ENCODE measurements at places on chromosomes 3 and 15.
A peak's percentile ranks its signal among the peaks of the same experiment; 100 is the strongest.

DNA sequence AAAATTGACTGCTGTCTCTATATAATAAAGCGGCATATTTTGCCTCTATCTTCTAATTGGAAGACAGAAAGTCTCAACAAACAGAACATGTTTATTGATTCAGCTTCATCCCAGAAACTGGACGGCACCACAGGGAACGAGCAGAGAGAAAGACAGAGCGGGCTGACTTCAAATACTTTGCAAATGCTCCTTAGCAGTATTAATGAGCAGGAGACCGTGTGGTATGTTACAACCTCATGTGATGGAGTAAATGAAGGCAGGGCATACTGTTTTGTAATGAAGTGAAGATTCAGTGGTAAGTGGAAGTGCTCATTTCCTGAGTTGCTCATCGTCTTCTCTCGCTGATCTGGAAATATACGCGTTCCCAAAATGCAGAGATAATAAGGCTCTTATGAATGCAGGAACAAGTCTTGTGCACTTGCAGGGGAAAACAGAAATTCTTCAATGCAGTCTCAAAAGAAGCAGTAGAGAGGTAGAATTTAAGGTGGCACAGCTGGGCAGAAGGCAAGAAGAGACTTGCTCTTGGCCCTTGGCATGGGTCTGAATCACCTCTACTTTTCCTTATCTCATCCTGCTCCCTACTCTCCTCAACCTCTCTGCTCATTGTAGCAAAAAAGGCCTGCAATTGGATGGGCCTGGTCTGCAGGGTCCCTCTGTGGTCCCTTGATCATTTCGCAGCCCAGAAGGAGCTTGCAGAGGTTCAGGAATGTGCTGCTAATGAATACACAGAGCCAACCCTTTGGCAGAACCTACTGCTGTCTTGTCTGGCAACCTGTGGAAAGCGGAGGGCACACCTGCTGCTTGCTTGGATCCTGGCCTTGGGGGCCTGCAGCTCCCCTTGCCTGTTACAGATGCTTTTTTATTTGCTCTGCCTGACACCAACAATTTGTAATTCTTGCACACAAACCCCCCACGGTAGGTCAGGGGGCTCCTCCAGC lies 604.9 kb upstream of the CFAP20DC start:
- DNase-seq, result no peak

- DNase-seq, result no peak
Observed at GRCh38 chr3:119898478-119899191, 116.7 kb downstream of the NR1I2 start.

- DNase-seq, result no peak
Observed at GRCh38 chr3:114411811-114412803, 118.3 kb downstream of the TIGIT start.

GRCh38 chr3:137293086-137293485 lies 335.3 kb downstream of the IL20RB start:
- no peak for DNase-seq

GRCh38 chr3:151062611-151063010 lies 22.9 kb upstream of the MED12L start:
- no peak for DNase-seq

GRCh38 chr3:122271246-122271898 lies 53.7 kb upstream of the CSTA start:
- no peak for DNase-seq

- DNase-seq, result no peak
Observed at GRCh38 chr3:179105881-179106280, 34.3 kb upstream of the ZMAT3 start.

DNA sequence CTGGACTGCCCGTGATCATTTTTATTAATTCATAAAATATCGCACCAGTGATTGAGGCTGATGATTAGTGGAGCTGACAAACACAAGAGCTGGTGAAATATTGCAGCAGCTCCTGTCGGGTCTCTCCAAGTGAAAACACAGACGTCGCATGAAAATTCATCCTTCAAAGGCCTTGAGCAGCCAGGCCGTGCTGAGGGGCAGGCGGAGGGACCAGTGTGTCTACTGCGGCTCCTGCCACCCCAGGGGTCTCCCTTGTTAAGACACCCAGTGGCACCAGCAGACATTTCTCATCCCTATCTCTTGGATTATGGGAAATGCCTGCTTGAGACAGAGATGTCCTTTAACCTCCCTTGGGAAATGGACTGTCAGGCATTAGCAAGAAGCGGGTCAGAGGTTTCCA lies 289.4 kb upstream of the TLE3 start:
- DNase-seq, result peak; percentile 85

DNA sequence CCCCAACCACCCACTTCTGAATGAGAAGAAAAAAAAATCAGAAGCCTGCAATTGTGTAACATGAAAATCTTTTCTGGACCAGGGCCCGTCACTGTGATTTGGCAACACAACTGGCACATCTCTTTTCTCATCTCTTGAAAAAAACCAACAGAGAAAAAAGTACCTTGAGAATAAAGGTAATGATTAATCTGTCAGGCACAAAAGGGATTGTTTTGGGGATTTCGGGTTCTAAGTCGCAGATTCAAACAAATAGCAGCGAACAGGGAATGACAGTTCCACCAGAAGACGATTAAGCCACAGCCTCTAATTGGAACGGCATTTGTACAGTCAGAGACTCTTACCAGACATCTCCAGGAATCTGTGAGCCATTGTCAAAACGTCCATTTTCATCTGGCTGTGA lies at the start of gene AQP9:
Gene AQP9, plus strand, starts transcription at position 276 of the 400 bp plus-strand sequence. CDS start 185 bp downstream, outside the sequence.
- no peak for DNase-seq

DNA sequence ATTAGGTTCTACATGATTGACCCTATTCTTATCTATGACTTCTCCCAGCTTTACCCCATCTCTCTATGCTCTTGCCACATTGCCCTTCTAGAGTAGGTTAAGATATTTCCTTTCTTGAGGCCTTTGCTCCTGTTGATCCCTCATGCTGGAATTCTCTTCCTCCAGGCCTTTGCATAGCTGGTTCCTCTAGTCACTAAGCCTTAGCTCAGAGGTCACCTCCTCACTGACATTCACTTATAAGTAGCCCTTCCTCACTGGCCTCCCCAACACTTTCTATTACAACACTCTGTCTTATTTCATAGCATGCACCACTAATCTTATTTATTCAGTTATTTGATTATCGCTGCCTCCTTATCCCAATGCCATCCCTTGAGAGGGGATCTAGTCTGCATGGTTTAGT lies 228.4 kb upstream of the COL8A1 start:
- no peak for DNase-seq

GRCh38 chr3:69164296-69164695 lies 41.9 kb upstream of the LMOD3 start:
- no peak for DNase-seq

DNA sequence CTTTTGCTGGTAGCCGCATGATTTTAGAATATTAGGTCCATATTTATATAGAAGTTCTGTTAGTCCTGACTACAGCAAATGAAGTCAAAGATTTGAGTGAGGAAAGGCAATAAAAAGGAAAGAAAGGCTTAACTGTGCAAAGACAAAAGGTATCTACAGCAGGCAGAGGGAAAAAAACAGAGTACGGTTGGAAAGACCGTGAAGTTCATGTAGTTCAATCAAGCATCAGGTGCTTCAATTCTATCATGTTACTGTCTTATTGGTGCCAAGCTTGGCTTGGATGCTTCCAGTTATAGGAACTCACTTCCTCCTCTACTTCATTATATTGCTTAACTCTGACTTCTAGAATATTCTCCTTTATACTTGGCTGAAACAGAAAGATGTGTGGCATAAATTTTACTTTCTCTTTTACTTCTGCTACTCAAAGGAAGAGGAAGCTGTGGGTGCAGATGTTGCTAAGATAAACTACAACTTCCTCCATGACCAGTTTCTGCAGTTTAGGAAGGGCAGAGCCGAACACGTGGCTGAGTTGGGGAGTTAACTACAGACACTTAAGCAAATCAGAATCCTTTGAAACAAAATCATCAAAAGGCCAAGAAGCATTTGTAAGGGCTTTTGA lies 72.6 kb upstream of the ZBED2 start:
- no peak for DNase-seq

DNA sequence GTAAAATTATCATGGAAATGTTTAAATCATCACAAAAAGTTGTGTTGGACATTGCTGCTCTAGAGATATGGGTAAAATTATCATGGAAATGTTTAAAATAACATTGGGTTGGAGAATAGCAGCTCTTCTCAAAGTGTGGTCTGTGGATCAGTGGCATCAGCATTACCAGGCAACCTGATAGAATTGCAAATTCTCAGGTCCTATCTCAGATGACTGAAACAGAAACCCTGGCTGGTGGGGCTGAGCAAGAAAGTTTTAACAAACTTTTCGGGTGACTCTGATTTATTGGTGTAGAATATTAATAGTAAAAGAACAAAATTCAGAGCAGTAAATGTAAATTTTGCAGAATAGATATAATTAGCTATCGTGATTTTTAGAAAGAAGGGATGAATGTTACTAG lies 28.9 kb downstream of the NXPE3 start:
- no peak for DNase-seq

DNA sequence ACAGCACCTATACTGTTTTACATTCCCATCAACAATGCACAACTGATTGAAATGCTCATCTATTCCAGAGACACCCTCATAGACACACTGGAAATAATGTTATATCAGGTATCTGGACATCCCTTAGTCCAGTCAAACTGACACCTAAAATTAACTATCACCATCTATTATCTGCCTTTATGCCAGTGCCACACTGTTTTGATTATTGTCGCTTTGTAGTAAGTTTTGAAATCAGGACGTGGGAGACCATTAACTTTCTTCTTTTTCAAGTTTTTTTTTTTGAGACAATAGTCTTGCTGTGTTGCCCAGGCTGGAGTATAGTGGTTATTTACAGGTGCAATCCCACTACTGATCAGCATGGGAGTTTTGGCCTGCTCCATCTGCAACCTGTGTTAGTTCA lies 9.4 kb upstream of the KLHL40 start:
- no peak for DNase-seq

- DNase-seq, result no peak
Observed at GRCh38 chr15:33467816-33468163, 157.0 kb downstream of the RYR3 start.

DNA sequence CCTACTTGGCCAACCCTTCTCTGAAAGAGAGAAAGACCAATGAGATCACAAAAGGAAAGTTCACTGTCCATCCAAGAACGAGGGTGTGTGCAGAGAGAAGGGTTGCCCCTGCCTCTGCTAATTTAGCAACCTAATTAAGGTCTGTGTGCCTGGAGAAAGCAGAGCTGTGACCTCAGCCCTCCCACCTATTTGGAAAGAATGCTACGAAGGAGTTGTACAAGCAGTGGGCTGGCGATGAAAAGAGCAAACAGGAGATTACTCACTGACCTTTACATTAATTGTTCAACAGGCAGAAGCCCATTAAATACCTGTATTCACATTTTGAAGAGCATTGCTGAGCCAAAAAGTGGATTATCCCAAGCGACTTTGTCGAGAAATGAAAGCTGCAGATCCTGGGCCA lies 314.9 kb downstream of the NTRK3 start:
- DNase-seq, result no peak

- DNase-seq, result peak; percentile 19
Observed at GRCh38 chr3:12588039-12589009, 31.4 kb downstream of the MKRN2 start.

DNA sequence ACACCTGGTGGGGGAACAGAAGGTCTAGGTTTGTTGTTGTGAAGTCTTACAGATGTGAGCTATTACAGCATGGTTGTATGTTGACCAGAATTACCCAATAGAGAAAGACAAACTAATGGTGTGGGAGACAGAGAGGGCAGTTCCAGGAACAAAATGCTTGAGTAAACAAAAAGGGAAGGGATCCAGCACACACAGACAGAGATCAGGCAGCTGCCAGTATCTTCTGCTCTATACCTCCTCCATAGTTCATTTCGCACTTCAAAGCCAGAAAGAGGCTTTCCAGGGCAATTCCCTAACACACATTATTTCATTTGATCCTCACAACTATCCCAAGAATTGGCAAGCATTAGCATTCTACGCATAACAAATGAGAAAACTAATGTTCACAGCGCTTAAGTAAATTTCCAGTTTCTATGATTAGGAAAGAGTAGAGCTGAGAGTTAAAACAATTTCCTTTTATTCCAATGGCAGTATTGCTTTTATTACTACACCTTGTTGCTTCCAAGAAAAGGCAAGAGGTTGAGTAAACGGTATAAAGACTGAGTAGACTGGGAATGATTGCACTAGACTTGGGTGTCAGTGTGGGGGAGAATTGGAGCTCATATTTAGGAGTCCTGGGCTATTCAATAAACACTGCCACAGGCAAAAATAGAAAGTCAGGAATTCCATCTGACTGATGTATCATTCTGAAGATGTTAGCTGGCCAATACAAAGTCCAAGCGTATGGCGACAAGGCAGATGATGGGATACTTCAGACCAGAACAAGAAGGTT lies 39.7 kb upstream of the ZNF280D start:
- no peak for DNase-seq

- DNase-seq, result no peak
Observed at GRCh38 chr3:184783319-184783718, 28.6 kb upstream of the VPS8 start.

GRCh38 chr3:158249183-158249582 lies 139.3 kb downstream of the RSRC1 start:
- DNase-seq, result no peak

GRCh38 chr15:25243800-25244097 lies 195.1 kb downstream of the UBE3A start:
- no peak for DNase-seq

- DNase-seq, result no peak
Observed at GRCh38 chr15:74128785-74129585, 1.4 kb upstream of the ISLR2 start.

DNA sequence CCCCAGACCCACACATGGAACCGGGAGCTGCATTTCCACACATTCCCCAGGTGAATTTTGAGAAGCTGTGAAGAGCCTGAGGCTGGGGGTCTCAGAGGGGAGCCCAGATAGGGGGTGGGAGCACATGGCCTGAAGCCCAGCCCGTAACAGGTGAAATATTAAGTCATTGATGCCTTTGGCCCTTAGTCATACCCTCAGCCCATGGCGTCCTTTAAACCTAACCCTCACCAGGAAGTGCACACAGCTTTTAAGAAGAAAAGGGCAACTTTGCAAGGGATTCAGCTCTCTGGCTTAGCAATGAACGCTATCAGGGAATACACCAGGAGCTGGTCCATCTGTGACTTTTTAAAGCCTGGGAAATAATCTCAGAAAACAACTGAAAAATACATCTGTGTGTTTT lies 40.6 kb downstream of the WNT7A start:
- DNase-seq, result no peak

- DNase-seq, result no peak
Observed at GRCh38 chr15:84778194-84778593, 29.8 kb downstream of the ZNF592 start.

DNA sequence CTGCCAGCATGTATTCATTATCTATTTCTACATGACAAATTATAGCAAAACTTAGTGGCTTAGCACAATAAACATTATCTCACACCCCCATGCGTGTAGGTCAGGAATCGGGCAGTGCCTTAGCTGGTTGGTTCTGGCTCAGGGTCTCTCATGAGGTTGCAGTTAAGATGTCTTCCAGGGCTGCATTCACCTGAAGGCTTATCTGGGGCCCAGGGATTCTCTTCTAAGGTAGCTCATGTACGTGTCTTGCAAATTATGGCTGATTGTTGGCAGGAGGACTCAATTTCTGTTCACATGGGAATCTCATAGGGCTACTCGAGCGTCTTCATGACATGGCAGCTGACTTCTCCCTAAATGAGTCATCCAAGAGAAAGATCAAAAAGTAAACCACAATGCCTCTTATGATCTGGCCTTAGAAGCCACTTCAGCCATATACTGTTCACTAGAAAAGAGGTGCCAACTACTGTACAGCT lies 42.9 kb upstream of the TSC22D2 start:
- no peak for DNase-seq
